NK-92 treated with Interleukin-12 subunit alpha and Interleukin-12 subunit beta, amount 100 ng/mL, for 24 hours (cell line): ENCODE measurements at places on chromosomes 3 and 15.

GRCh38 chr3:177578488-177578887 is 381.2 kb upstream of the TBL1XR1 start:
- DNase-seq: no peak

DNA sequence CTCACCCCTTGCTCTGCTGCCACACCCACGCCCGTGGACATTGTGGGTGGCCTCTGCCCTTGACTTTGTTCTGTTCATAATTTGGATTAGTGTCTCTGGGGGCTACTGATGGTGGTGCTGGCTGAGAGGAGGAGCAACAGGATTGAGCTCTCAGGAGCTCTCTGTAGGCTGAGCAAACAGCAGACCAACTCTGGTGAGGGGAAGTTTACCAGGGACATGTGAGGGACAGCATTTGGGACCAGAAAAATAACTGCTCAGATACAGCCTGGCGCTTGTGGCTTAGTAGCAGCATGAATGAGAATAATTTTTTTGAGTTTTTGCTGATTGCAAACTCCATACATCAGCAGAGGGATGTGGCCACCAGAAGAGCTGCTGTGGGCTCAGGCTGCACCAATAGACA is 14.8 kb downstream of the PPCDC start:
- DNase-seq: peak; percentile 48

DNA sequence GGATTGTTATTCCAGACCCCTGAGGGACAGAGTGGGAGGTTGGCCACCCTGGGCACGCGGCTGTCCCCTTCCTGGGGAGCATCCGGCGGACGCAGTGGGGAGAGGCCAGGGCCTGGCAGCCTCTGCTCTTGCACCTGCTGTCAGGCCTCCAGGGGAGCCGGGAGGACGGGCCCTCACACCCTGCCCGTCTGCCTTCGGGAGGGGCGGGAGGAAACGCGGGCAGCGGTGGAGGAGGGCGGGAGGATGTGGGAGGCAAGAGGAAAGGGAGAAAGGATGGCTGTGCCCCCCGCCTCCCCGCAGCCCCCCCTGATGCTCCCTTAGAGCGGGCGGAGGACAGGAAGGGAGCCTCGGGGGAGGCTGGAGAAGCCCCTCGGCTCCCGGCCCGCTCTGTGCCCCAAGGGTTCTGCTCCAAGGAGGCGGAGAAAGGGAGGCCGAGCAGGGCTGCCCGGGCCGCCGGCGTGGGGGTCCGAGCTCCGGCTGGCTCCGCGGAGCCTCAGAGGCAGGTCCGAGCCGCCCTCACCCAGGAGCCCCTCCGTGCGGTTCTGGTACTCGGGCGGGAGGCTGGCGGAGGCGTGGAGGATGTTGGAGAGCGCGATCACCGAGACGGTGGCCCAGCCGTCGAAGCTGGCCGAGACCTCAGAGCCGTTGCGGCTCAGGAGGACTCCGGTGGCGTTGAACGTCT is 40.9 kb downstream of the MUC20 start:
- DNase-seq: no peak

DNA sequence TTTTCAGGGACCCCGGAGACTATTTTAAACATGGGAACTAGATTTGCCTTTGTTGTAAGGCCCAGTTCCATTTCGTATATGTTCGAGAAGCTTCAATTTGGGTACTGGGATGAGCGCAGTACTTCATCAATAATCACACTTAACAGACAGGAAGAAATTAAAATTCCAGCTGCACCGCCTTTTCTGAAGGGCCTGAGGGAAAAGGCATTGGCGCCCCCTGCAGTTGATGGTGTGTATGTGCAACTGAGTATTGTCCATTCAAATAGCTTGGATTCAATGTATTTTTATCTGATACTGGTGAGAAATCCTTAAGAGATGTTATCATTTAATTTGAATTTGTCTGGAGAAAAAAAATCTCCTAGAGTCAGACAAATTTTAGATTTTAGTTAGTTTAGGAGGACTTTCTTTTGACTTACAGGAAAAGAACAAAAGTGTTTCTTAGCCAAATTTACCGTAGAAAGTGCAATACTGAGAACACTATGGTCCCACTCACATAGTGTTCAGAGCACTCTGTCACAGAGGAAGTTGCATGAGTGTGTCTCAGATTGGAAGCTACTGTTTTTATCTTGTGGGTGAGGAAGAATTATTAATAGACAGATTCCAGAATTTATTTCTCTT is 5.4 kb upstream of the ALDH1A2 start:
- DNase-seq: peak; percentile 19

- DNase-seq: no peak
These were observed 619.0 kb upstream of the GOLIM4 start for GRCh38 chr3:168714609-168715240.

- DNase-seq: no peak
These were observed 12.5 kb downstream of the SLC6A6 start for GRCh38 chr3:14414846-14415464.

DNA sequence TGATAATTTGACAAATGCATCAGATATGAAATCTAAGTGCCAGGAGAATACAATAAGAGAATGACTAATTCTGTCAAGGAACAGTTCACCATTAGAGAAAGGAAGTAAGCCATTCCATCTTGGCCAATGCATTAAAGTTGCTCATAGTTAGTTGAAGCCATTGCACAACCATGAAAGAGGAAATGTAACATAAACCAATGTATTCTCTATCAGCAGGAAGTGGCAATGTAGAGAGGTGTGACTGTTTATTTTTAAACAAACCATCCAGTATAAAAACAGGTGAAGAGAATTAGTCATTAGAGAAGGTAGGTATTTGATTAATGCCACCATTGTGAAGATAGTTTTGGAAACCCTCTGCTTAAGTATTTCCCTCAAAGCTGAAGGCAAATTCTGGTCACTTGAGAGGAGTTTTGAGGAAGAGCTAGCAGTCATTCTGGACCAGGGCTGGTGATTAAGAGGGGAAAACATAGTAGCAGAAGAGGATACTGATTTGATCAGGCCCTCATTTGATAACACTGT is 10.7 kb upstream of the ANXA2 start:
- DNase-seq: no peak

GRCh38 chr3:148598619-148599018 is 99.1 kb upstream of the AGTR1 start:
- peak; percentile 4 for DNase-seq

- DNase-seq: no peak
These were observed 19.4 kb downstream of the CHST2 start for GRCh38 chr3:143138953-143139352.

DNA sequence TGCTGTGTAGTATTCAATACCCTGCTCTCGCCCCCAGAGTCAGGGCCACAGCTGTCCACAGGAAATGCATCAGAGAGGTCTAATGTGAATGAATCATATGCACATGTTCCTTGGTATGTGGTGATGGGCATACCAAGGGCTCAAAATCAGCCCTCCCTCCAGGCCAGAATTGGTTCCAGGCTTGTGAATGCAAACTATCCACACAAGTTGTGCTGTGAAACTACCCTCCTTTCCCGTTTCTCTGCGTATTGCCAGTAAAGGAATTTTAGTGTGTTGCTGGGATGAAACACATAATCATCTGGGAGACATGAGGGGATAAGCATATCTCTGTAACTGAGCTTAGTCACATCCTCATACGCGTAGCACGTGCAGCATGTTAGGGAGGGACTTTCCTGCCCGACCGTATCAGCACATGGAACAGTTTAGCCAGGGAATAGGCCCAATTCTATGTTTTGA is 9.2 kb upstream of the MME start:
- DNase-seq: no peak

- no peak for DNase-seq
These were observed 263.5 kb upstream of the BCHE start for GRCh38 chr3:166100730-166101129.

- no peak for DNase-seq
These were observed 40.0 kb downstream of the ZNF589 start for GRCh38 chr3:48280881-48281280.

DNA sequence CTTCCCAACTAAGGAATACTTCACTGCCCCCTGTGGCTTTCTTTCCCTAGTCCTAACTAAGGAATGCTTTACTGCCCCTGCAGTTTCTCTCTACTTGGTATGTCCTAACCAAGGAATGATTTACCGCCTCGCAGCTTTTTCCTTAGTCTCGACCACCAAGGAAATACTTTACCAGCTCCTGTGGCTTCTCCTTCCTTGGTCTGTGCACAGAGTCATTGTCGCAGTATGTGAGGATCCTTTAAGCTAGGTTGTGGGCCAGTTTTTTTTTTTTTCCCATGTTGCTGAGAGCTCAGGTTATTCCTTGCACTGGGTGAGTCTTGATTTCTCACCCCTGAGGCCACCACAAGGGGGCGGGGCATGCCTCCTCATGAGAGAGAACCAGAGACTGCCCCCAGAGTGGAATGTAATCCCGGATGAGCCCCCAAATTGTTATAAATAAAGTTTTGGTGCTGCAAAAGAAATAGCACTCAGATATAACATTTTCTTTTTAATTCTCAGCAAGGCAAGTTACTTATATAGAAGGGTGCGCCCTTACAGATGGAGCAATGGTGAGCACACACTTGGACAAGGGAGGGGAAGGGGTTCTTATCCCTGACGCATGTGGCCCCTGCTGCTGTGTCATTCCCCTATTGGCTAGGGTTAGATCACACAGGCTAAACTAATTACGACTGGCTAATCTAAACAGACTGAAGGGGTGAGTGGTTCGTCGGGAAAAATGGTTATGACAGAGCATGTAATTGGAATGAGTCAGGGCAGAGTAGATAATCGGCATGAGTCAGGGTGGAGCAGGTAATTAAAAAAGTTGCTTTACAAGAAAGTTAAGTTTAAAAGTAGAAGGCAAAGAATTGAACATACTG is 27.0 kb downstream of the NDUFB4 start:
- DNase-seq: peak; percentile 27

DNA sequence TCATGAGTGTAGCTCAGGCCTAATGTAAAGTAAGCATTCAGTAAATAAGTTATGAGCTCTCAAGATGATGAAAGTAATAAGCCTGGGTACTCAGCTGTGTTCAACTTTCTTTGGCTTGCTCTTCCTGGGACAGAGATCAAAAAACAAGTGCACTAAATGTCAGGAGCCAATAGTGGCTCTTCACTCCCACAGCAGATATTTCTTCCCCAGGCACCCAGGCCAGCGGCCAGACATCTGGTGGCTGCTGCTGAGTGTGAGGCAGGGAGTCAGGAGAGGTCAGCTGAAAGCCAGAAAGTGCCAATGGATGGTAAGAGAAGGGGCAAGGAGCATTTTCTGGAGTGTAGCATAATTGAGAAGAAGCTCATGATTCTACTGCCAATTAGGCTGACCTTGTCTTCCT is 18.2 kb upstream of the ITGA11 start:
- no peak for DNase-seq

- no peak for DNase-seq
These were observed 90.2 kb upstream of the PRR20G start for GRCh38 chr3:127377801-127378655.

- no peak for DNase-seq
These were observed 58.6 kb upstream of the MCF2L2 start for GRCh38 chr3:183487016-183487415.

DNA sequence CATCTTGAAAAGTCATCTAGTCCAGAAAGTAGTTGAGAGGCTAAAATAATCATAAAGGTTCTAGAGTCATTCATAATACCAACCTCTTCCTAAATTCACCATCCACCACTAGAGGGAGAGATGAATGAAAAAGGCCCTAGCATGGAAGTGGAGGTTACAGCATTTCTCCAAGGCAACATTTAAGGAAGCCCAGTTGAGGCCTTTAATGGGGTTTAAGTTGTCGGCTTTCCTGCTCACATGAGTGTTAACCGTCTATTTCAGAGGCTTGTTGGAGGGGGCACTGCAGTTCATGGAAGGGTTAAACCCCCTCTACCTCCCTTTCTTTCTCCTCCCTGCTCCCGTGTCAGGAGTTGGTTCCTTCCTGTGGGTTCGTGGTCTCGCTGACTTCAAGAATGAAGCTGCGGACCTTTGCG is 3.8 kb upstream of the SLCO3A1 start:
- DNase-seq: no peak

- no peak for DNase-seq
These were observed 33.9 kb downstream of the SMAD6 start for GRCh38 chr15:66735909-66736305.

GRCh38 chr3:57268416-57268815 is 24.1 kb downstream of the ASB14 start:
- no peak for DNase-seq

- DNase-seq: no peak
These were observed at the start of gene PYGO1 for GRCh38 chr15:55588070-55588814. Gene PYGO1 (minus strand): TSS chr15:55588345. CDS start chr15:55587883, 462 bp downstream.

- no peak for DNase-seq
These were observed 465 bp upstream of the GK5 start for GRCh38 chr3:142225885-142226215.

GRCh38 chr3:99356696-99357095 is 281.7 kb upstream of the COL8A1 start:
- no peak for DNase-seq

- no peak for DNase-seq
These were observed 60.3 kb upstream of the UBE2Q2 start for GRCh38 chr15:75782926-75783325.

GRCh38 chr3:133895208-133896001 is at the start of gene RAB6B:
Gene RAB6B (minus strand): TSS chr3:133895882. CDS start chr3:133895466, 416 bp downstream.
- no peak for DNase-seq

DNA sequence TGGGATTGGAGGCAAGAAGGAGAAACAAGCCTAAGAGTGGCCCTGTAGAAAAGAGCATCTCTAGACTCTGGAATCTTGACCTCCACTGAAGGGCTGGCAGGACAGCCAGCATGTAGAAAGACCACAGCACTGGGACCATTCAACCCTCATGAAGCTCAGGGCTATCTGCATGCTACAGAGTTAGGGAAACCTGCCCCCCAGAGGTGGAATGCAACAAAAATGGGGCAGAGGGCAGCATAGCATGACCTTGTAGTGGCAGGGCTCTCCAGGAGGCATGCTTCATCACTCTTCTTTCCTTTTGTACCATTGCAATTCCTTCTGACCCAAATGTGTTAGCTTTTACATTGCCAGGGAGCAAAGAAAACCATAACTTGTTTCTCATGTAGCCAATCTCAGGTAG is 445.4 kb downstream of the EPHB1 start:
- no peak for DNase-seq

- no peak for DNase-seq
These were observed 88.4 kb upstream of the TBC1D5 start for GRCh38 chr3:17830788-17831187.

- no peak for DNase-seq
These were observed 28.7 kb upstream of the SRPRB start for GRCh38 chr3:133776794-133777438.

DNA sequence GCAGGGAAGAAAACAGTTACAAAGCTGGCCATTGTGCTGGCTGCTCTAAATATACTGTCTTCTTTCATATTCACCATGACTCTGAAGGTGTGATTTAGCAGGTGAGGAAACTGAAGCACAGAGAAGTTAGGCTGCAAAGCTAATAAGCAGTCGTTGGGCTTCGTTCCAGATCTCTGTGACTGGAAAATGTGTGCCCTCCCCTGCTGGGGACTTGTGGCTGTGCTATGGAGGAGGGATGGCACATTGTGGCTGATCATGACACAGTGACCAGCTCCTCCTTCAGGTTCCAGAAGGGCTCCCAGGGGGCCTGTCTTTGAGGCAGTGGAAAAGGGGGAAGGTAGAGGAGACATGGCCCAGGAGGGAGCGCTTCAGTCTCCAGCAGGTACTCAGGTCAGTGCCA is 19.2 kb downstream of the PXK start:
- no peak for DNase-seq

- DNase-seq: no peak
These were observed 292.3 kb downstream of the KBTBD8 start for GRCh38 chr3:67290438-67290837.
